ENCODE measurements at places on chromosomes 7 and 10.

GRCh38 chr10:89301232-89301631 lies 614 bp upstream of the IFIT2 start:
- no peak for DNase-seq

- no peak for DNase-seq
These were observed 4.8 kb upstream of the TAS2R38 start for GRCh38 chr7:141978351-141978750.

GRCh38 chr10:60917331-60918280 lies 26.4 kb downstream of the RHOBTB1 start:
- DNase-seq: no peak

- no peak for DNase-seq
These were observed 2.8 kb downstream of the EBF3 start for GRCh38 chr10:129961157-129961701.

- DNase-seq: no peak
These were observed 1198.6 kb downstream of the GATA3 start for GRCh38 chr10:9253121-9253520.

DNA sequence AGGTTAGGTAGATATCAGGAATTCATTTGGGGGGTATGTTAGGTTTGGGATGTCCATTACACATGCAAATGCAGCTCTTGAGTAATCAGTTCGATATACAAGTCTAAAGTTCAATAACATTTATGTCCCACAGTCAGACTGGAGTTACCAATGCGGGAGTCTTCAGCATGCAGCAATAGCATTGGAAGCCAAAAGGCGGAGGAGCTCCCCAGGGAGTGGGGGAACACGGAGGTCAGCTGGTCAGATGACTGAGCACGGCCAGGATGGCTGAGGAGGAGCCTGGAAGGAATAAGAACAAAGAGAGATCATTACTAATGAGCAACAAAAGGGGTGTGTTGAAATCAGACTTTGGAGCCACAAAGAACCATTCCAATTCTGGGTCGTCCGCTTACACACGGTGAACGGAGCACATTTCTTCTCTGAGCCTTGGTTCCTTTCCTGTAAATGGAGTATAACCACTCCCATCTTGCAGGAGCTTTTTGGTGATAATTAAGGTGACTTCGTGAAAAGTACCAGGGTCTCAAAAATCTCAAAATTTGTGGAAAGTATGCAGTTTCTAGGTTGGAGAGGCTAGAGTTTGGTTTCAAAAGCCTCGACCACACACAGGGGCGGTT lies 478 bp upstream of the ZNF22 start:
- DNase-seq: peak; percentile 21

DNA sequence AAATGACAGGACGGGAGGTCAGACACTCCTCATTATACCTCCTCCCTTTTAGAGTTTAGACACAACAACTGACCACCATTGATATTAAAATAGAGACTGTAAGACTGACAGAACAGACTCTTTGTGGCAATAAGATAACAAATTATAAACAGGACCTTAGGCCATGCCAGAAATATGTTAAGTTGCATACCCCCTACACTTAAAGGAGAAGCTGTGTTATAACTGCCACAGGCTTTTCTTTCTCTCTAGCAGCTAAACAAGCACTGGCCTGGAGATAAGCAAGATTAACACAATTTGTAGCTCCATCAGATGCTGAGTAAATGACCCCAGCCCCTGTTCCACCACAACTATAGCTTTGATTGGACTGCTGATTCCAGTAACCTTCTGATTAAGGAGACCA lies 10.5 kb upstream of the UNC5B start:
- no peak for DNase-seq
